ENCODE measurements at places on chromosomes 16 and 17. TPM values are rescaled to one million over a fixed set of nuclear protein-coding genes. Genes with fewer than 3 reads are reported as not detected.

The CENPN gene
- total RNA-seq = 36.8 TPM

The MEOX1 gene
- 0.26 TPM for total RNA-seq

The LGALS9 gene
- 0.22 TPM for total RNA-seq

The PIK3R6 gene
- not detected for total RNA-seq

The ACSM3 gene
- 1.5 TPM for total RNA-seq

The FAM20A gene
- 15.8 TPM for total RNA-seq

The MT2A gene
- 25.3 TPM for total RNA-seq

The NUPR1 gene
- total RNA-seq = 22.7 TPM

The FSCN2 gene
- 3.4 TPM for total RNA-seq

The PRR11 gene
- total RNA-seq = 254 TPM

The KRTAP4-1 gene
- total RNA-seq = not detected

The CLEC3A gene
- 0.22 TPM for total RNA-seq

The LGALS9C gene
- not detected for total RNA-seq

The CTRB1 gene
- total RNA-seq = not detected

The LPO gene
- total RNA-seq = under 0.01 TPM

The TMEM132E gene
- under 0.01 TPM for total RNA-seq

The SLFN12L gene
- total RNA-seq = not detected

The PLA2G10 gene
- not detected for total RNA-seq

The CRHR1 gene
- not detected for total RNA-seq

The CNGB1 gene
- not detected for total RNA-seq

The SUPT4H1 gene
- total RNA-seq = 38.2 TPM

The CEP295NL gene
- 3.2 TPM for total RNA-seq

The MYH1 gene
- not detected for total RNA-seq

The C1QTNF1 gene
- 39.5 TPM for total RNA-seq

The GRIN2A gene
- total RNA-seq = under 0.01 TPM

The MEAK7 gene
- 25.4 TPM for total RNA-seq

The FOXF1 gene
- 0.13 TPM for total RNA-seq

The THRA gene
- total RNA-seq = 24.0 TPM
